ENCODE measurements at places on chromosomes 7 and 10.

DNA sequence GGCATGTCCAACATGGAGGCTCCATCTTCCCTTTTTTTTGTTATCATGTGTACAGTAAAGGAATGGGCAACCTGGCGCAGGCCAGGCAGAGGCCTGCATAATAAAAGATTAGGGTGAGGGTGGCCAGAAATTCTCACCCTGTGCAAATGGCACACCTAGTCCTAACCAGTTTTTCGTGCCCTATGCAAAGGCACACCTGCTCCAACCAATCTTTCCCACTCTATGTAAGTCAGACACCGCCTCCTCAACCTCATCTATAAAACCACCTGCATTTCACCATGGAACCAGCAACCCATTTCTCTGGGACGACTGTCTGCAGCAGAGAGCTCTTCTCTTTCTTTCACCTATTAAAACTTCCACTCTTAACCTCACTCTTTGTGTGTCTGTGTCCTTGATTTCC lies 16.1 kb downstream of the TBATA start:
- no peak for DNase-seq

GRCh38 chr10:48792687-48793096 lies 108.0 kb downstream of the WDFY4 start:
- DNase-seq: no peak

DNA sequence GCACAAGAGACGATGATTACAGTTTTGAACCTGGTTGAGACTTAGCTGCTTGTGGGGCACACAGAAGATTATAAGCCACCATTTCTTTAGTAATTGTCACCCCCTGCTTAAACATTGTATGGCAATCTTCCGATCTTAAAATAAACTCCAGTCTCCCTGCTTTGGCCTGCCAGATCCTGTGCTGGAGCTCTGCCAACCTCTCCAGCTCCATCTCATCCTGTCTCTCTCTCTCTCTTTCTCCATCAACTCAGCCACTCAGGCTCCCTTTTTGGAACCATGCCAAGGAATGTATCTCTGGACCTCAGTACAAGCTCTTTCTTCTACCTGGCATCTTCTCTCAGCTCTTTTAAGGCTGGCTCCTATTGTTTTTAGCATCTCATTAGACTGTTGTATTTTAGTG lies 1053.2 kb downstream of the REEP3 start:
- DNase-seq: no peak

- no peak for DNase-seq
Observed at GRCh38 chr10:75403144-75403938, 1.8 kb upstream of the ZNF503 start.

GRCh38 chr10:122659126-122659525 lies 40.5 kb downstream of the C10orf120 start:
- DNase-seq: no peak

- no peak for DNase-seq
Observed at GRCh38 chr10:7811000-7811399, 7.3 kb upstream of the TAF3 start.

GRCh38 chr10:88926566-88927415 lies 25.8 kb downstream of the ACTA2 start:
- DNase-seq: no peak

GRCh38 chr10:89086801-89087521 lies 96.4 kb downstream of the FAS start:
- DNase-seq: peak; percentile 3

GRCh38 chr7:42745357-42746059 lies 166.4 kb downstream of the C7orf25 start:
- DNase-seq: no peak

GRCh38 chr7:30815388-30815854 lies 44.2 kb downstream of the MINDY4 start:
- DNase-seq: no peak

DNA sequence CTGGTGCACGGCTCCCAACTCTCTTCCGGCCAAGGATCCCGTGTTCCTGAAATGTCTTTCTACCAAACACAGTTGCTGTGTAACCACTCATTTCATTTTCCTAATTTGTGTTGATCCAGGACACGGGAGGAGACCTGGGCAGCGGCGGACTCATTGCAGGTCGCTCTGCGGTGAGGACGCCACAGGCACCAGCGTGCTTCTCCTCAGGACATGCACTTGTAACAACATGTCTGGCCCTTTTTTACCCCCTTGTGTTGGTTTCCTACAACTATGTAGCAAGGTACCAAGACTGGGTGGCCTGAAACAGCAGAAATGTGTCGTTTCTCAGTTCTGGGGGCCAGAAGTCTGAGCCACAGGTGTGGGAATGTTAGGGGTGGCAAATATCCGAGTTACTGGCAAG lies 18.2 kb downstream of the CALML5 start:
- DNase-seq: no peak

DNA sequence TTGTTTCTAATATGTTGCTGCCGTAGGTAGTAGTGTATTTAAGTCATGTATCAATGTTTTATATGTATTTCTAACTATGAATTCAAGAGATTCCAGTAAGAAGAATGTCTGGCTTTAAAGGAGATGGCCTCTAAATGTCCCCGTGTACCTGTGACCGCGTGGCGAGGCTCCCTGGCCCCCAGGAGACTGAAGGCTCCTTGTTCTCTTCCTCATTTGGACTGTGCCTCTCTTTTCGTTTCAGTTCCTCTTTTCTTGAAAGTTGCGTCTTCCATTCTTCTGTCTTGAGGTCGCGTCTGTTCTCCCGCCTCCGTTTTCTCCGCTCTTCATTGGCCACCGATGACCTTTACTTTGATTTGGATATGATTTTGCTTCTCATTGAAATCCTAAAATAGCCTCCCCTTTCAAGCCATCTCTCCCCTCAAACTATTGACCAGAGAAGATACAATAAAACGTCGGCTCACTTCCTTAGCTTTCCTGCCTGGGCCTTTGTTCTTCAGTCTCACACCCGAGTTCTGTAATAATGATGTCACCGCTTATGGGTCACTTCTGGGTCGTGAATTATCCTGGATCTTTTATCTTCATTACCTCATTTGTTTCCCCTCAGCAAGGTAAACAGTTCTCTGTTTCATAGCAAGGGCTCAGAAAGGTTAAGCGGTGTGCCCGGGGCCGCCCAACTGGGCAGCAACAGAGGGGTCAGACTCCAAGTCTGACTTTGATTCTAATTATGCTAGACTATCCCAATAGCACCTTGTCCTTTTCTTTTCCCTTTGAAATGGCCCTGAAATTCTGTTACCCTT lies 28.7 kb downstream of the WIPI2 start:
- peak; percentile 67 for DNase-seq

DNA sequence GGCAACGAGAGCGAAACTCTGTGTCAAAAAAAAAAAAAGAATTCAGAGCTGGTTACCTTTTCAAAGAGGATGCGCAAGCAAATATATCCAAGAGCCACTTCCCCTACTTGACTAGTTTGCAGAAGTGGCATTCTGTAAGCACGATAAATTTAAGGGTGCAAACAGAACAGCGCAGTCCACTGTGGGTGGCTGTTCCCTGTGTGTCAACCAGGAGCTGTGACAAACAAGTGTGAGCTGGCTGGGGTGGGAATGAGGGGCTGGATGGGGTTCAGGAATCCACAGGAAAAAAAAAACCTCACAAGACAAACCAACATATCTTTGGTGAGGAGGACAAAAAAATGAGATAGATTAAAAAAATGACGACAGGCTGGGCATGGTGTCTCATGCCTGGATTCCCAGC lies 15.9 kb downstream of the GUSB start:
- no peak for DNase-seq

GRCh38 chr10:120573355-120573754 lies 116.3 kb downstream of the PLPP4 start:
- DNase-seq: no peak

- DNase-seq: no peak
Observed at GRCh38 chr7:99943641-99944496, 14.4 kb upstream of the GJC3 start.

DNA sequence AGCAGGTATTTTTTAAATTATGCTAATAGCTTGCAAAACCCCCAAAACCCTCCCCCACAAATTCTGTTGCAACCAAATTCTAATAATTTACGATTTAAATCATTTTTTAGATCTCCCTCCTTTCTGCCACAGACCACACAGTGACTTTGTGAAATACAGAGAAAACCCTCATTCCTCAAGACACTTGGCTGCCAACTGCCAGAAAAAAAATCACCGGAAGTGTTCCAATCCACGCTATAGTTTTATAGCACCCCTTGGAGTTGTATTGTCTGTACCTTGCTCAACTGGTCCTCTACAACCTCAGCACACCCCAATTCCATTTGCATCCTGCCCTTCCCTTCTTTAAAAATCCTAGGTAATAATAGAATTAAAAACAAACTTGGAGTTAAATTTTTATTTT lies 560.1 kb downstream of the PARD3 start:
- DNase-seq: no peak

Data from CD4-positive, alpha-beta T cell treated with Interleukin-4 for 1 hour (primary cell).